Fibroblast of gingiva (primary cell): ENCODE measurements at places on chromosomes 13 and 19.

DNA sequence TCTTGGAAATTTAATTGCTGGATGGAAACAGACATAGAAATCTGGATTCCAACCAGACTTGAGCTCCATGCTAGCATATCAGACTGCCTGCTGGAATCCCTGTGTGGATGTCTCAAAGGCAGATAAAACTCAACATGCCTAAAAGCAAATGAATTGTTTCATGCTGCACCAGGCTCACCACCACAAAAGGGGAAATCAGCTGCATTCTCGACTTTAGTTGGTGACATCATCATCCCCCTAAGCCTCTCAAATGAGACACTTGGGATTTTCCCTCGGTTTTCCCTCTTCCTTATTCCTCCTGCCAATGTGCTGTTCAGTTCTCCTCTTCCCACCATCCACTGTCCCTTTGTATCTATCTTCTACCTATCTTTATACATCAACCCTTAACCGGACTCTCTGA is 134.3 kb downstream of the ZDHHC20 start:
- no peak for DNase-seq

GRCh38 chr19:24071078-24071477 is 15.9 kb upstream of the ZNF254 start:
- no peak for DNase-seq

GRCh38 chr13:69948016-69948415 is 159.6 kb upstream of the ATXN8OS start:
- DNase-seq: no peak

DNA sequence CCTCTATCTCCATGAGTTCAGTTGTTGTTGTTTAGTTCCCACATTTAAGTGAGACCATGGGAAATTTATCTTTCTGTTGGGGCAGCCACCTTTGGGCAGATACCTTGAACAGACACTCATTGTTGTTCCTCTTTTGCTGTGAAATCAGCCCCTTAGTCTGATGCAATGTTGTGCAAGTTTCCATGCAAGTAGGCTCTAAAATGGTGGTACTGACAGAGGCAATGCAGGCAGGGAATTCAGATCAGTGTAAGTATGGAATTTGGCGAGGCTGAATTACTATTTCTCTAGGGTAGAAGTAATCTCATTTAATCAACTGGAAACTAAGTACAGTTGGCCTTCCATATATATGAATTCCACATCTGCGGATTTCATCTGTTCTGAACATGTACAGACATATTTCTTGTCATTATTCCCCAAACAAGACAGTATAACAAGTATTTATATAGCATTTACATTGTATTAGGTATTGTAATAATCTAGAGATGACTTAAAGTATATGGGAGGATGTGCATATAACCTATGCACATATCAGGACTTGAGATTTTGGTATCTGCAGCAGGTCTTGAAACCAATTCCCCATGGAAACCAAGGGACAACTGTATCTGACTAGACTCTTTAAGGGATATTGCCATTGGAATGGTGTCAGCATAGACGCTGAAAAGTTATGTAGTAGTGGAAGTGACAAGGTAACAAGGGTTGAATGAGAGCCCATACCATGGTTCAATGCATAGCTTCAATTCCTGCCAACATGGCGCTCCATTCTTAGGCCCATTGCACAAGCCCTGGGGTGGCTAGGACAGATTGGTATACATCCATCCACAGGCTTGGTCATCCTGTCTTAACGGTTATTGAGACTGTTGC is 281.5 kb upstream of the HTR2A start:
- DNase-seq: no peak

- DNase-seq: peak; percentile 11
These were observed 22.1 kb upstream of the F7 start for GRCh38 chr13:113083402-113084061.

- DNase-seq: no peak
These were observed 12.7 kb upstream of the DPY19L3 start for GRCh38 chr19:32392901-32393300.

DNA sequence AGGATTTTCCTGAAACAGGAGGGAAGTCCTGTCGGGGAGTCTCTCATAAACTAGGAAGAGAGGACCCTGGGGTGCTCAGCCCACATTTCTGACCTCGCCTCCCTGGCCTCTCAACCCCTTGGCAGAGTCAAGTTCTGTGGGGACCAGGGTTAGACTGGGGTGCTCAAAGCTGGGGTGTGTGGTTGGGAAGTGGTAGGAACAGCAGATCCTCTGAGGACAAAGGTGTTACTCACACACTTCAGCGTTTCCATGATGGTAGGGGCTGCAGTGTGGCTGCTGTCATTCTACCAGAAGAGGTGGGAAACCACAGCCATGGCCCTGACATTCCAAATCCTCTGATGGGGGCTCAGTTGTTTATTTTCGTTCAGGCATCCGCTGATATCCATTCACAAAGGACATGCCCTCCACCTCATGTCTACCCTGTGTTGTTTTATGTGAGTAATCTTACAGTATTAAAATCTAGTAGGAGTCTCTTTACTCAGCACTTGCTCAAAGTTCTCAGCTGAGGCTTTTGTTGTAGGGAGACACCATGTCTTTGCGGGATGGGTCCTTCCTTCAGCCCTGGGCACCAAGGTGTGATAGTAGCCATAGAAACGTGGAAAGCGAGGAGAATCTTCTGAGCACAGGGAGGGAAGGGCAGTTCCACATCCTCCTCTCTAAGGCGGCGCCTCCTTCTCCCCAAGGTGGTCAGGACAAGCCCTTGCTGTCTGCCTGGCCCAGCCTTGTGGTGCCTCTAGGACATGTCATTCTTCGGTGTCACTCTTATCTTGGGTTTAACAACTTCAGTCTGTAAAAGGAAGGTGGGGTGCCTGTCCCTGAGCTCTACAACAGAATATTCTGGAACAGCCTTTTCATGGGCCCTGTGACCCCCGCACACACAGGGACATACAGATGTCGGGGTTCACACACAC is 1.5 kb downstream of the KIR2DL3 start:
- no peak for DNase-seq

DNA sequence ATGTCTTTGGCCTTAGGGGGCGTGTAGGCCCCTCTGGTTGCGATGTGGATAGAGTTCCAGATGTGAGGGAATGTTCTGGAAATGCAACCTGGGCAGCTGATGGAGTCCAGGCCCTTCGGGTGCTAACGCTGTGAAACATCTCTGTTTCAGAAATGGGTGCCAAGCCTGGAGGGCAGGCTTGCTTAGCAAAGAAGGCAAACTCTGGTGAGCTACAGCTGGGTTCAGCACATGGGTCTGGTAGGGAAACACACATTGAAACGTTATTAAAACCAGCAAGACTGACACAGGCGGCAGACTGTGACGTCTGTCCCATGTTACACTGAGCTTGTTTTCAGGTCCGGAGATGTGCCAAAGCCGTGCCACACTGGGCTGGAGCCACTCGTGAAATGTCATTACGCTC is 8.6 kb upstream of the CDC16 start:
- peak; percentile 31 for DNase-seq

DNA sequence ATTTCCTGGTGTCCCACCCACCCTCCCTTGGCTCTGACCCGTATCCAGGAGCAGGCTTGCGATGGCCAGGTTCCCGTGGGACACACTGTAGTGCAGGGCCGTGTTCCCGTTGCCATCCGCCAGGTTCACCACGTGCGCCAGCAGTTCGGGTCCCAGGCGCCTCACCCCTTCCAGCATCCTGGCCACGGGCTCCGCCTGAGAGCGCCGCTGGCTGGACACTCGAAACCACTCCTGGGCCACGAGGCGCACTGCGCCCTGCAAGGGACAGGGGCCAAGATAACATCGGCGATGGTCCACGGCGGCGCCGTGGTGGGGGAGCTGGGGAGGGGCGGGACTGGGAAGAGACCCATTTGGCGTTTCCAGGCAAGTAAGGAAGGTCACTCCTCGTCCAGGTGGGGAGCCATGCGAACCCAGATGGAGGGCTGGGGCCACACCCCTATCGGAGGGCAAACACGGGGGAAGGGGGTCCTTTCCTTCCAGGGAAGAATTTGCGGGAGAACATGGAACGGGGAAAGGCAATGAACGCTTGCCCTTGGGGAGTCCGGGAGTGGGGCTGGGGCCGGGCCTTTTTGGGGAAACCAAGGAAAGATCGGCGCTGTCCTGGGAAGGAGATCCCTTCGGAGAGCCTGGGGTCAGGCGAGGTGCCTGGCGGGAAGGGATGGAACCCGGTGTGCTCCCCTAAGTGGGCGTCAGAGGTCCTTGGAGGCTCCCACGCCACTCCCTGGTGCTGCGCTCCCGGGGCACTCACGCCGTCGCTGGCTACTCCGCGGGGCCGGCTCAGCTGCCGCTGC is 9.9 kb downstream of the KANK3 start:
- no peak for DNase-seq

- no peak for DNase-seq
These were observed 22.0 kb downstream of the SLC5A5 start for GRCh38 chr19:17893766-17894165.

DNA sequence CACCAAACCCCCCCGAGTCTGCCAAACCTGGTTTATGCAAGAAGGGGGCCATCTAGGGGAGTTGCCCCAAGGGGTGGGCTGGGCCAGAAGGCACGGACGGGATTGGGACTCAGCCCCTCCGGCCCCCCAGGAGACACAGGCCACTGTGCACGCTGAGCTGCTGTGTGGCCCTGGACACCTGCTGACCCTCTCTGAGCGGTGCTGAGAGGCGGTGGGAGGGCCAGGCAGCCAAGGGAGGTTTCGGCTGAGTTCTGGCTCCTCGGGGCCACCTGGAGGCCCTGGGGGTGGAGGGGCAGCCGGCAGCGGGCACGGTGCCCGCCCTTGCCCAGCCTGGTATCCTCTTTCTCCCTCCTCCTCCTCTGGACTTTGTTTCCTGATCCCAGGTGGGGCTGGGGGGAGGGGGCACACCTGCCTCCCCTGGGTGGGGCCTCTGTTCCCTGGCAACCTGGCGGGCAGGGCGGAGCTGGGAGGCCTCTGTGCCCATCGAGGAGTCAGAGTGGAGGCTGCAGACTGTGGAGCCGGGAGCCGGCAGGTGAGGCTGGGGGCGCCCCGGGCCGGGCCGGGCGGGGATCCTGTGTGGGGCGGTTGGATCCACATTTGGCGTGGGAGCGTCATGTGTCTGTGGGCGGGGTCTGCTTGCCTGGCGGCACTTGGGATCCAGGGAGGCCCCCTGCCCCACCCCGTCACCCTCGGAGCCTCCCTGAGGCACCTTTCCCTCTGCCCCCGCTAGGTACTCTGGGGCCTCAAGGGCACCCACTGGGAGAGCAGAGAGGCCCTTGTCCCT is at the start of gene MISP:
TSS of gene MISP (plus strand) at position 473 of the 784 bp plus-strand sequence. CDS start 5,835 bp downstream, outside the sequence.
- DNase-seq: no peak

DNA sequence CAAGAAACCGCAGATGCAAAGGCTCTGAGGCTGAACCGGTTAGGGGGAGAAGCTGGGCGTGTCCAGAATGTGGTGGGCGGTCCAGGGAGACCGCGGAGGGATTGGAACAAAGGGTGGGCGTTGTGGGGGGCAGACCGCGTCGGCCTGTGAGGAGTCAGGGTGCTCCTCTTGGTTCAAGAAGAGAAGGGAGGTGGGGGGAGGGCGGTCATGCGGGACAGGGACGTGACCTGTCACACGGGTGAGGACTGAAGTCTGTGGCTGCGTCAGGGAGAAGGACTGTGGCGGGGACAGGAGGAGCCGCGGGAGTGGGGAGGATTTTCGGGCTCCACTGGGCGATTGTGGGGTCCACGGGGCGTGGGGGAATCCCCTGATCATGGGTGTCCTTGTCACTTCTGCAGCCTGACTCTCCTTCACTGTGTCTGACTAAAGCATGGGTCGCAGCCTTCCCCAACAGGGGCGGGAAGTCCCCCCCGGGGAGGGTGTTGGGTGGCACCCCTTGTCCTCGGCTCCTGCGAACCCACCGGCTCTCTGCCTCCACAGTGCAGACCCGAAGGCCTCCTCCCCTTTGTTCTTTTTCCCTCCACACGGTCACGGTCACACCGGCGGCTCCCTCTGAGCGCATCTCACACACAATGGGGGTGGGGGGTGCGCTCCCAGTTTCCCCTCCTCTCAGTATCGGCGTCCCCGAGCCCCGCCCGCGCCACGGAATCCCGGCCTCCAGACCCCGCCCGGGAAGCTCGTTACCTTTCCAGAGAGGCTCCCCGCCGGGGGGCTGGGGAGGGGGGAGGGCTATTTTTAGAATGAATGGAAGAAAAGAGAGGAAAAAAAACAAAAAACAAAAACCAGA is 16.4 kb upstream of the KCNN1 start:
- DNase-seq: no peak

- DNase-seq: no peak
These were observed 30.8 kb downstream of the NLRP4 start for GRCh38 chr19:55867101-55867500.

GRCh38 chr19:5857203-5858081 is 6.2 kb upstream of the FUT3 start:
- DNase-seq: no peak

GRCh38 chr19:30656520-30657100 is 284.4 kb downstream of the ZNF536 start:
- DNase-seq: no peak

DNA sequence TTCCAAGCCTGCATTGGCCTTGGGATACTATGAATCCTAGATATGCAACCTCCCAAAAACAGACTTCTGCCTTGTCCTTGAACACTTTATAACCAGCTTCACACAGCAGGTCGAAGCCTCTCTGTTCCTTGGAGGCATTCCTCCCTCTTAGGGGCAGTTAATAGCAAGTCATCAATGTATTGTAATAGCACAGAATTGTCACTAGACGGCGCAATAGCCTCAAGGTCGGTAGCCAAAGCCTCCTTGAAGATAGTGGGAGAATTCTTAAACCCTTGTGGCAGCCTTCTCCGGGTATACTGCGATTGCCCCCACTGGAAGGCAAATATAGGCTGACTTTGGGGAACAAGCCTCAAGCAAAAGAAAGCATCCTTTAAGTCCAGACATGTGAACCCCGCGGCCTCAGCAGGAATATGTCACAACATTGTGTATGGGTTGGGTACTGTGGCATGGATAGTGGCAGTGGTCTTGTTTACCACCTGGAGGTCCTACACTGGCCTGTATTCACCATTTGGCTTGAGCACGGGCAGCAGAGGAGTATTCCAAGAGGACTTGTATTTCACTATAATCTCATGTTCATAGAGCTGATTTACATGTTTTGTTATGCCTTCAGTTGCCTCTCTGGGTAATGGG is 61.1 kb downstream of the ZNF431 start:
- no peak for DNase-seq

GRCh38 chr19:30897553-30897952 is 451.7 kb downstream of the TSHZ3 start:
- no peak for DNase-seq

DNA sequence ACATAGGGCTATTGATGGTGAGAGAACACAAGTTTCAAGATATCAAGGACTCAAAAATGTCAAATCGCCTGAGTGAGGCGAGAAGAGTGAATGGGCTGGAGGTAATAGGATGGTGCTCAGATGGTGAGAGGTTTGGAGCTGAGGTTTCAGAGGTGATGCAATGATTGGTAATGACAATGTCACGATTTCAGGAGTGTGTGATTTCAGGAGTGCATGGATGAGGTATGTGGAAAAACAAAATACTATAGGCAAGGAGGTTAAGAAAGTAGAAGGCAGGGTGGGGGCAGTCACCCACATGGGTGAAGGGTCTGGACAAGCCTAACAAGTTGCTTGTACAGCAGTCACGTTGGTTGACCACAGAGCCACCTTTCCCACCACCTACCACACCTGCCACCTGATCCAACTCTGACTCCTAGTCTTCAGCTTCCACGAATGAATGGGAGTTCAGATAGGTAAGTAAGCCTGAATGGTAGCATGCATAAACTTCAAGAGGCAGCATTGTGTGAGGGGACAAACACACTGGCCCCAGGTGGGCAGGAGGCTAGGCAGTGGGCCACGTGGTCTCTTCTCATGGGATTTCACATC is 71.5 kb downstream of the RUBCNL start:
- no peak for DNase-seq
